Cerebellar nuclear complex (tissue), 1 donor: ENCODE measurements at places on chromosomes 5 and 9.

- DNase-seq, result no peak
Observed at GRCh38 chr5:68178579-68178978, 37.0 kb upstream of the PIK3R1 start.

DNA sequence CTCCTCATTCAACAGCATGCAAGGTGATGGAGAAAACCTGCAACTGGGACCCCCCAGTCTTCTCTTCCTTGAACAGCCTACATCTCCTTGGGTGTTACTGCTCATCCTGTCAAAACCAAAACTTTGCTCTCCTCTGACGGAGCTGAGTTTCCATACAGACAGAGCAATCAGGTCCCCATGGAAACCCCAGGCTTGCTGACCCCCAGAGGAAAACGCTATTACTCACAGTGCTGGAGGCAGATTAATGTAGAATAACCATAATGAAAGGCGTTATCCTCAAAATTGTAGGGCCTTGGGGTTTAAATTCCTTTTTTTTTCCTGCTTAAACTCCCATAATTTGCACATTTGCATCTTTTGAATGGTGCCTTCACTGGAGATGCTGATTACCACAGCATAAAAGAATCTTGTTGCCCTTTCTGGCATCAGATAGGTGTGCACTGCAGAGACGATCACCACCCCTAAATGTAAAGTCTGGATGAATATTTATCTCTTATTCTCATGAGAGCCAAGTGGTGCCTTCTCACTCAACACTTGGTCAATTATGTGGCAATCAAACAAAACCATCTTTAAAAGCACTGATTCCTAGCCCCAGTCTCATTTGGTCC, 126.3 kb downstream of the MSX2 start:
- no peak for DNase-seq

- no peak for DNase-seq
Observed at GRCh38 chr9:87497080-87497603, 525 bp upstream of the DAPK1 start.

- no peak for DNase-seq
Observed at GRCh38 chr5:74500110-74500917, 140.2 kb downstream of the ENC1 start.

DNA sequence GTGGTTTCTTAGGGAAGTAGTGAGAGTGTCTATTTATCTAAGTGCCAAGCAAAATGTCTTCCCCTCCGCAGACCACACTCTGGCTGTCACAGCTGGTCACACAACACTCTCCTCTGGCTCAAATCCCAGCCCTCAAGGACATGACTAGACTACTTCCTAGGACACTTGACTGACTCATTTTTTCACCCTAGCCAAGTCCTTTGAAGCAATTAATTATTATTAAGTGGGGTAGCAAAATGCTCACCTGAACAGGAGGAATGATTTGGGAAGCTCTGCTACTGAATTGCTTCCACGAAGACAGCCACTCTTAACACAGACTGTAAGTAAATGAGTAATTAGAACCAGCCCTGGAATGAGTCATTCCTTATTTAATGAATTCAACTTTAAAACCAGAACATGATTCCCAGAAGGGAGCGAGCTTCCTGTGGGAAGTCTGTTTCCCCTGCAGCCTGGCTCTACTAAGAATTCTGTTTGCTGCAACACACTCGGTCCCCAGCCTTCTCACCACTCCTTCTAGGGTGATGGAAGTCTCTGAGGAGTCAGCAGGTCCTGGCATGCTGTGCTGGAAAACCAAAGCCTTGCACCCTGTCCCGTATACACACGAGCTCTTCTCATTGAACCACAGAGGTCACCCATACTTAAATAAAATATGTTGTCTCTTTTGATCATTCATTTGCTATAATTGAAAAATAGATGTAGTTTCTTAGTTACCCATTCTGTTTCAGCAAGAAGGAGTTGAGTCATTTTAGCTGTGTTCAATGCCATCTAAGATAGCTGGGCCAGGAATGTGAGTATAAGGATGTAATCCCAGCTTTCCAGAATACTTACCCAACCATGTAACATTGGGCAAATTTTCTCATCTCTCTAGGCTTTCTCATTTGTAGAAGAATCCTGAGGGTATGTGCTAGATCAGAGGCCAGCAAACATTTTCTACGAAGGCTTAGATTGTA, 218.6 kb upstream of the RASEF start:
- no peak for DNase-seq

- DNase-seq, result no peak
Observed at GRCh38 chr5:10691826-10692785, 68.9 kb downstream of the DAP start.

- no peak for DNase-seq
Observed at GRCh38 chr5:154330097-154330667, 115.6 kb upstream of the SAP30L start.

DNA sequence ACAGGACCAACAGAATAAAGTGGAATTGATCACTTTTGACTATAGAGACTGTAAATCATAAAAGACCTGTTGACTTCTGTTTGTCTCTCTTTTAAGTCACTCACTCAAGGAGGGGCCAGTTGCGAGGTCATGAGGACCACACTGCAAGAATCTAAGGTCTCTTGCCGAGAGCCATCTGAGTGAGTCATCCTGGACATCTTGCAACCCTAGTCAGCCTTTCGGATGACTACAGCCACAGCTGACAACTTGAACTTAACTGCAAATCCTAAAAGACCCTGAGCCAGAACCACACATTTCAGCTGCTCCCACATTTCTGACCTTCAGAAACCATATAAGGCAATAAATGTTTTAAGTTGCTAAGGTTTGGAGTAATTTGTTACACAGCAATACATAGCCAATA, 129.7 kb upstream of the RAD23B start:
- no peak for DNase-seq

GRCh38 chr9:14311956-14312685, 1.8 kb downstream of the NFIB start:
- DNase-seq, result no peak

GRCh38 chr9:3992222-3992621, 307.6 kb downstream of the GLIS3 start:
- no peak for DNase-seq

DNA sequence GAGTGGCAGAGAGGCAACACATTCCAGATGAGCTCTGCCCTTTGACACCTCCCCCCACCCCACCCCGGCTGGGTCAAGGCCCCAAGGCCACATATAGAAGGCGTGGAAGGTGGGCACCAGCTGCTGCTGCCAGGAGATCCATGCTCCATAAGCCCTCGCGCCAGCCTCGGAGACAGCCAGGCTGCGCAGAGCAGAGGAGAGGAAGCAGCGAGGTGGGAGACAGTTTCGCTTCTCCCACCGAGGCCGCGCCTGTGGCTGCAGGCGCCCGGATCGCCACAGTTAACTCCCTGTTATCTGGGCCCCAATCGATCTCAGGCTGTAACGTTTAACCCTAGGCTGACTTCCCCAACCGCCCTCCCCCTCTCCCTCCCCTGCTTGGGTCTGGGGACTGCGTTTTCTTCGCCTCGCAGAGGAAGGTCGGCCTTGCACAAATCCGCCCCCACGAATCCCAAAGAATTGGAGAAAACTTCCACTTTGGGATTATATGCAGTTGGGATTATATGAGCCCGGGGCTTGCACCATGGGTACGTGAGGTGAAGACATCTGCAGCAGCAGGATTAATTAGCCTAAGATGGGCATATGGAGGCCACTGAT, 1.1 kb upstream of the CXXC5 start:
- DNase-seq, result no peak

- no peak for DNase-seq
Observed at GRCh38 chr9:111412280-111412679, 71.9 kb downstream of the ECPAS start.

GRCh38 chr9:1647776-1648175, 367.4 kb upstream of the SMARCA2 start:
- no peak for DNase-seq

GRCh38 chr5:68780299-68780955, 313.4 kb upstream of the SLC30A5 start:
- DNase-seq, result no peak

- no peak for DNase-seq
Observed at GRCh38 chr5:6792911-6793471, 79.8 kb downstream of the TENT4A start.

DNA sequence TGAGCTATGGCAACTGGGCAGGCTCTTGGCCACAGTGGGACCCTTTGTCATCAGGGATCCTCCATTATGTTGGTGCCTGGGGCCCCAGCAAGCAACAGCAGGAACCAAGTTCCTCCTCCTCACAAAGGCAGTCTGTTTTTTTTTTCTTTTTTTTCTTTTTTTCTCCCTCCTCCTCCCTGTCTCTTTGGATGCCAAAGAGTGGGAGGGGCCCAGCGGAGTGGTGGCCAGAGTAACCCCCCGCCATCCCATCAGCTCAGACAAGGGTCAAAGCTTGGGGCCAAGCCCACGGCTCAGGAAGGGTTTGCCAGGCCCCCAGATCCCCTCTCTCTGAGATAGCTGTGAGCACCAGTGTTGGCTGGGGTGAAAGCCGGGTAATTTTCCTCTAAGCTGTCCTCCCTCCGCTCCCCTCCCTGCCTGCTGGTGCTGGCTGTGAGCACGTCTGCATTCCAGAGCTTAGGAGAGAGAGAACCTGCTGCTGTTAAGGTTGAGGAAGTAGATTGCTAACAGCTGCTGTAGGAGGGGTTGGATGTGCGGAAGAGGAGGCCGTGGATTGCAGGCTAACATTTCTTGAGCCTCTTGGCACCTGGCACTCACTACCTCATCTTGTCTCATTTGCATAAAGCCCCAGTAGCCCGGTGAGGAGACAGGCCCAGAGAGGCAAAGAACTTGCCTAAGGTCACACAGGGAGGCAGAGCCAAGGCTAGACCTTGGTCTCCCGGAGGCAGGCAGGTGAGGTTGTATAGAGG, 21.2 kb downstream of the GSN start:
- no peak for DNase-seq

DNA sequence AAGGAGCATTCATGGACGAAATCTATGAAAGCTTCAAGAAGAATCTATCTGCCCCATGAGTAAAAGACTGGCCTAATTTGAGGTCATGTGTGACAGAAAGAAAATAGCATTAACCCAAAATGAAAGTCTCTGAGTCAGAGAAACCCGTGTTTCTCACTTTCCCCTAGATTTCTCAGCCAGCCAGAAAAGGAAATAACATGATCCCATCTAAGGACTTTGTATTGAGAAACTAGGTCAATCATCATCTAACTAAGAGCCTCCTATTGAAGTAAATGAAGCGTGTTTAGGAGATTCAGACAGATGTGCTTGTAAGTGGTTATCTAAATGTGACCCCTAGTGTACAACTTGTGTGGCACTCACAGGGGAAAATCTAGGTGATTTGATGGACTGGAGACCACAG, 77.3 kb upstream of the ZNF366 start:
- no peak for DNase-seq

- DNase-seq, result no peak
Observed at GRCh38 chr5:124935065-124935464, 188.6 kb upstream of the ZNF608 start.

DNA sequence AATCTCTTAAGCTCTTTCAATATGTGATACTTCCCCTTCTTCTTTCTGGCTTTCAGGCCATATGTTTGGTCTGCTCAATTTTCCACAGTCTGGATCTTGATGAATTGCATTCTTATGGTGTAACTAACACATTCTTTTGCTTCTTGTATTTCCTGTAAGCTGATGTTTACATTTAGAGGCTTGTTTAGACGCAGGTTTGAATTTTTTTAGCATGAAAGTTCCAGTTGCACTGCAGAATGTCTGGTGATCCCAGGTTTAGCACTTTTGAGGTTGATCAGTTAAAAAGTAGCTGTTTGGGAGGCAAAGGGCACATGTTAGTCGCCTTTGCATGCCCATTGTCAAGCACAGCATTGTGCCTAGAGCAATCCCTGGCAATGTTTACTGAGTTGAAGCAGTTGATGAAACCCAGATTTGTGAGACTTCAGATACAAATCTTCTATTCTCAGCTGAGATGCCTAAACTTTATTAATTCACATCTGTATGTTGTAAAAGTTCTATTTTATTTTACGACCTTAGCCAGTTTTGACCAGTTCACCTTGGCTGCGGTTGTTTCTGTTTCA, 59.6 kb upstream of the SPATA31C2 start:
- DNase-seq, result no peak

DNA sequence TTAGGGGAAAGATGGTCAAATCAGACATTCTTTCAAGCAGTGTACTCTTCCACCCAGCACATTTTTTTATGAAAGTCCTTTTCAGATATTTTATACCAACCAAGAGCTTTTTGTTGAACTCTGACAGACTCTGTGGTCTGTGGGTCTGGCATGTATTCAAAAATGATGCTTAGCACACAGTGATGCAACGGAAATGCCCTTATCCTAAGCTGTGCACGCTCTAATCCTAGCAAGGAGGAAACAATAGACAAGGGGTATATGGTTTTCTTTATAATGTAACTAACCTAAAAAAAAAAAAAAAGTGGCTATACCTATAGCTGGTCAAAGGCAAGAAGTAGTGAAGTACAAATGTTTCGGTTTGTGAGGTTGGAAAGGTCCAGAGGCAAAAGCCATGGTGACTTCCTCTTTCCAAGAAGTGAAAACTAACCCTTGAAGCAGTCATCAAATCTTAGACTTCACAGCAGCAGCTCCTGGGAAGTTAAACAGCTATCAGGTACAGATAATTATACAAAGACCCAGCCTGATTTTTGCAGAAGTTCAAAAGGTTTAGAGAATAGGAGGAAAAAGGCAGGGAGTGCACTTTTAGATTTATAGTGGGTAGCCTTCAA, 82.5 kb downstream of the SEMA6A start:
- DNase-seq, result no peak

GRCh38 chr5:76664079-76664478, 40.9 kb upstream of the F2RL2 start:
- no peak for DNase-seq

DNA sequence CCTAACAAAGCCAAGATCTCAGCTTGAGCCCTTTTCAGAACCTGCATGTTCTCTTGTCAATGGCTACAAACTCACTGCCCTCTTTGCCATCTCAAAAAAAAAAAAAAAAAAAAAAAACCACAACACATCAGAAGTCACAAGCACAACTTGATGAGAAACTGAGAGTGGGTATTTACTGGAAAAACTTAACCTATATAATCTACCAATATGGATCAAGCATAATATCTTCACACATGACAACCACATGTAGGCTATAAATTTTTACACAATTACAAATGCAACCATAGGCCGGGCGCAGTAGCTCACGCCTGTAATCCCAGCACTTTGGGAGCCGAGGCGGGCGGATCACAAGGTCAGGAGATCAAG, 9.0 kb downstream of the MTMR12 start:
- no peak for DNase-seq

DNA sequence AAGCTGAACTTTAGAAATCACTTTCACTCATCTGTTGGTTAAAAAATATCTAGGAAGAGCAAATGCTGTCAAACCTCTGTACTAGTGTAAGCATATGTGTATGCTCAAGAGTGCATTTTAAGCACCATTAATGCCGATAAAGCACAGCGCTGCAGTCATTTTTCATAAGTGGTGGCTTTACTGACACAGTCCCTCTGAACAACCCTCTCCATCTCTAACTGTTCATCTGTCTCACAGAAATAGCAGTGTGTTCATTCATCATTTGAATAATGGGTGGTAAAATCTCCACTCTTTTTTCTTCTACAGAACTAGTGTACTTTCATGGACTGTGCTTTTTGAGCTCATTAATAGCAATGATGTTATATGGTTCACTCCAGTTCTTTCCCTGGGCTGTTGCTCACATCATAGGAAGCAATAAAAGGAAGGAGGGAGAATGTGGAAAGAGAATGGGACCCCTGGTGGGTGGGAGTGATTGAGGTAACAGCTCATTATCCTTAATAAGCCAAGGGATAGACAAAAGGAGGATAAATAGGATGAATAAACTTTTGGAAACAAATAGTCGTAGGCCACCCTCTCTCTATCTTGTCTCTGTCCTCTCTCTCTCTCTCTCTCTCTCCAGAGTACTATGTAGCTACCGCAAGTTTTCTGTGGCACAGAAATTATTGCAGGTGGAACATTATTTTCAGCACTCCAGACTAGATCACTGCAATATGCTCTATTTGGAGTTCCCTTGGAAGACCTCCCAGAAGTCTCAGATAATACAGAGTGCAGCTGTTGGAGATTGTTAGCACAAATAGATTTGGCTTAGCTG, 117.9 kb upstream of the PRDM9 start:
- no peak for DNase-seq
